ENCODE measurements at places on chromosomes 2 and 18.

- DNase-seq, result no peak
These were observed 371.5 kb upstream of the SETBP1 start for GRCh38 chr18:44309185-44309584.

GRCh38 chr18:48862132-48862531 lies 88.6 kb downstream of the SMAD7 start:
- DNase-seq, result no peak

DNA sequence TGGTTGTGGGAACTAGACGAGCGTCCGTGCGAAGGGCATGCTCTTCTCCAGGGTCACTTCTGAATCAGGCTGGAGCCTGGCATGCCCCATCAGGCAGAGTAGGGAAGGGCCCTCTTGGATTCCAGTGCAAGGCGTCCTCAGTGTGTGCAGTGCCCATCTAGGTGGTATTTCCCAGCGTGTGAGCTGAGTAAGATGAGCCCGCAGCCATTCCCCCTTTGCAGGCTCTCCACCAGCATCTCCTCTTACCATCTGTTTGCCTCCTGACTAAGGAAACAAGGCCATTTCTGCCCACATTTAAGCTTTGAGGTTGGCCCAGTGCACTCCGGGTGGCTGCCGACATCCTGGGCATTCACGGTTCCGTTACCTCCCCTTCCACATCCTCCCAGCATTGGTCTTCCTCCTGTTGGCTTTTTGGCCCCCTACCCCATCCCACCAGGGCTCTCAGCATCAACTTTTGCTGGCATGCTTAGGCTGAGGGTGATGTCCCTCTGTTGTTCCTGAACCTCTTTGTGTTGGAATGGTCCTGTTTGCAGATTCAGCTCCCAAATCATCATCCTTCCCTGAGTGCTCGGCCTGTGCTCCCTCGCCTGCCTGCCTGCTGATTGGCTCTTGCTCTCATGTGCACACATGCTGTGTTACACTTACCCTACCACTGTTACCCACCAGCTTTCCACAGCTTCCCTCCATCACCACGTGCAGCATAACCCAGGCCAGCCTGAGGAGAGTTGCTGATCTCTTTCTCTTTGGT lies 11.8 kb downstream of the CEP68 start:
- peak; percentile 77 for DNase-seq

GRCh38 chr2:96534141-96534540 lies 2.4 kb upstream of the ARID5A start:
- no peak for DNase-seq

DNA sequence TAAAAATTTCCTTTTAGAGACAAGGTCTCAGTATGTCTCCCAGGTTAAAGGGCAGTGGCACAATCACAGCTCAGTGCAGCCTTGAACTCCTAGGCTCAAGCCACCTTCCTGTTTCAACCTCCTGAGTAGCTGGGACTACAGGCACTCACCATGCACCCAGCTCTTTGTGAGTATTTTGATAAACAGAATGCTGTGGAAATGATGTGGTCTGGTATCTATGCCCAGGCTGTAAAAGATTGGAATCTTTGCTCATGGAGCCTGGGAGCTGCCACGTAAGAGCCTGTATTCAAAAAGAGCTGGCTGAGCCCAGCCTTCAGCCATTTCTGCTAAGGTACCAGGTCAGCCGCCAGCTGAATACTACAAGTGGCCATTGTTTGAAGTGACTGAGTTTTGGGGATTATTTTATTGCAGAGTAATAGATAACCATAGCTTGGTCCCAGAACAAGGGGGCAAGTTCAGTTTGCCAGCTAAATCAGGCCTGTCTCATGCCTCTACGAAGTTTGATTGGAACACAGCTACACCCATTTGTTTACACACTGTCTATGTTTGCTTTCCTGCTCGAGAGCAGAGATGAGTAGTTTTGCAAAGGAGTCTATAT lies 21.3 kb upstream of the ARL5A start:
- DNase-seq, result no peak

GRCh38 chr2:151827564-151828142 lies 568 bp downstream of the ARL5A start:
- DNase-seq, result no peak

- DNase-seq, result no peak
These were observed 258.6 kb downstream of the SRBD1 start for GRCh38 chr2:45352506-45352905.

DNA sequence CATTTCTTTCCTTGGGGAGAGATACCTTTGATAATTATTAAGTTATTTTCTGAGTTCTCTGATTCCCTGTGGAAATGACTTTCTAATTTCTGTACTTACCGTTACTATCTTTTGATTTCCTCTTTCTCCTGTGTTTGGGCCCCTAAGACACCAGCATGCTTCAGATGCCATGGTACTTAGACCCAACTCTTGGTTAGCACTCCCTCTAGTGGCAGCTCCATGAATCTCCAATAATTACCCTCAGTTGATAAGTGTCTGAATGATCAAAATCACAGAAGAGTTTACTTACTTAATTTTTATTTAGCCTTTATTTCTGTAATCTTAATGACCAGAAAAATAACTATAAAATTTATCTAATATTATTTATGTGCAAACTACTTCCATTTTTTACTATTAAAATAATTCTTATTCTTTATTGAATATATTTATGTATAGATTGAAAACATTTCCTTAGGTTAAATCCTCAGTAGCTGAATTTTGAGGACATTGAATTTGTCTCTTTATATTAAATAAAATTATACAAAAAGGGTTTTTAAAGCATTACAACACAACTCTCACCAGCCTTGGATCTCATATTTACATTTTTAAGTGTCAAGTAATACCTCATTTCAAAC lies 300.4 kb downstream of the KCNS3 start:
- DNase-seq, result peak; percentile 61

DNA sequence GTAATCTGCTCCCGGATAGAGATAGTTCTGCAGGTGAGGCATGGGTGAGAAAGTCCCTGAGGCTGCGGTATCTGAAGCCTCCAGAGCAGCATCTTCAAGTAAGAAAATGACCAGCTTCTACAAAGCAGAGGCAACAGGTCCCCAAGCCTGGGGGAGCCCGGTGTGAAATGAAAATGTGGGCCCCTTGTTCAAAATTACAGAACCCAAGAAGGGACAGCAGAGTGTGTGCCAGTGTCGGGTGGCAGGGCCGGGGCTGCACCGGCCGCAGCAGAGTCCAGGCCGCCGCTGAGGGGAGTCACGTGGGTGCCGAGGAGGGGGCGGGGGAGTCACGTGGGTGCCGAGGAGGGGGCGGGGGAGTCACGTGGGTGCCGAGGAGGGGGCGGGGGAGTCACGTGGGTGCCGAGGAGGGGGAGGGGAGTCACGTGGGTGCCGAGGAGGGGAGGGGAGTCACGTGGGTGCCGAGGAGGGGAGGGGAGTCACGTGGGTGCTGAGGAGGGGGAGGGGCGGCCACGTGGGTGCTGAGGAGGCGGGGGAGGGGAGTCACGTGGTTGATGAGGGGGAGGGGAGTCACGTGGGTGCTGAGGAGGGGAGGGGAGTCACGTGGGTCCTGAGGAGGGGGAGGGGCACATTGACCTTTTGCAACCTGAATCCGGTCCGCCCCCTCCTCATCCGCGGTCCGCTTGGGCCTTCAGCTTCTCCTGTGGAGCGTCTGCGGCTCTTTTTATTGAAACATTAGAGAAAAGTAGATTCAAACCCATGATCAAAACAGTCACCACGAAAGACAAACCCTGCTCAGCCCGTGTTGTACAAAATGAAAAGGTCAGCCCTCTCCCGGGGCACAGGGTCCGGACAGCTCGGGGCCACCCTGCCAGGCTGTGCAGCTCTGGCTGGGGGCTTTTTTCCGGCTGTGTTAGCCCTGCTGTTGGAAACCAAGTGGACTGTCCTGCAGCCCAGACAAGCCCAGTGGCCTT lies 10.4 kb downstream of the COLEC11 start:
- DNase-seq, result peak; percentile 75

- DNase-seq, result no peak
These were observed 123.2 kb downstream of the PTH2R start for GRCh38 chr2:208529796-208530195.

- DNase-seq, result no peak
These were observed 14.4 kb downstream of the ARID5A start for GRCh38 chr2:96550787-96551604.

GRCh38 chr2:38121481-38121880 lies 45.5 kb upstream of the CYP1B1 start:
- no peak for DNase-seq

DNA sequence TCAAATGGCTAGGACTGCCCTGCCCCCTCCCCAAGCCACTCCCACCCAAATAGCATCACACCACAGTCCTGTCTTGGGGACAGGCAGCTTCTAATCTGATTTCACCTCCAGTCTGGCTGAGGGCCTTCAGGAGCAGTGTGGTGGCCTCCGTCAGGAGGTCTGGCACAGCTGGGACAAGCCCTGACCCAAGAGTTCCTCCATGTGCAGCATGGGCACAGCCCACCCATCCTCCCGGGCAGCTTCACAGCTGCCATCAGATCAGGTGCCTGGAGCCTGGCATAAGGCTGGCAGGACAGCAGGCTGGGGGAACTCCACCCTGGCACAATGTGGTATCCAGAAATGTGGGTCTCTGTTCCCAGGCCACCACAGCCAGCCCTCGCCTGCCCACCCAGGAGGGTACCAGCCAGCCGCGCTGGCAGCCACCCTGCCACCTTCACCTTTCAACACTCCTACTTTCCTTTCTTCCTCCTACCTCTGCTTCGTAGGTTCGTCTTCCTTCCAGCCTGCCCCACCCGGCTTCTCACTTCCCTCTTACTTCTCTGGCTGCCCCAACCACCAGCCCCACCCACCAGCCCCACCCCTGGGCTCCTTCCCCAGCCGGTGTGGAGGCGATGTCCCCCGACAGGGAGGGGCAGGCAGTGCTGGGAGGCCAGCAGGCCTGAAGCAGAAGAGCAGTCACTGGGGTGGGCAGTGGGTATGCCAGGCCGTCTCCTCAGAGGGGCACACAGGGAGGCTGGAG lies at the start of gene CAPG:
TSS of gene CAPG (minus strand) at position 522 of the 739 bp plus-strand sequence. CDS start 8,221 bp downstream, outside the sequence.
- no peak for DNase-seq

GRCh38 chr2:47724221-47724981 lies 58.5 kb upstream of the MSH6 start:
- no peak for DNase-seq

GRCh38 chr2:135226961-135227360 lies 174.9 kb downstream of the RAB3GAP1 start:
- no peak for DNase-seq

DNA sequence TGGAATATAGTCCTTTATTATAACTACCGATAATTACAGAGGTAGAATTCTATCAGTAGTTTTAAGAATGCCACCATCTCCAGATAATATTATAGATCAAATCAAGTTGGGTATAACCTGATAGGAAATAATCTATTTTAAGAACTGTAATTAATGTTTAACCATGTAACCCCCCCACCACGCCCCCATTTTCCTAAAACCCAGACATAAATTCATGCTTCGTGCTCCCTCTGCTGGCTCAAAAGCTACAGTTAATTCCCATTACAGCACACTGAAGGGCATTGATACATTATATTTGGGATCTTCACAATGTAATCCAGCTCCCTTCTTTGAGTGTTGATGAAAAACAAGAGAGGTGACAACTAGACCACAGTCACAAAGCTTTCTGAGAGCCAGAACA lies 228.0 kb upstream of the SMAD7 start:
- DNase-seq, result peak; percentile 20

- no peak for DNase-seq
These were observed 22.0 kb upstream of the NFATC1 start for GRCh38 chr18:79373736-79374135.

GRCh38 chr18:28793901-28794300 lies 617.0 kb upstream of the CDH2 start:
- DNase-seq, result no peak

DNA sequence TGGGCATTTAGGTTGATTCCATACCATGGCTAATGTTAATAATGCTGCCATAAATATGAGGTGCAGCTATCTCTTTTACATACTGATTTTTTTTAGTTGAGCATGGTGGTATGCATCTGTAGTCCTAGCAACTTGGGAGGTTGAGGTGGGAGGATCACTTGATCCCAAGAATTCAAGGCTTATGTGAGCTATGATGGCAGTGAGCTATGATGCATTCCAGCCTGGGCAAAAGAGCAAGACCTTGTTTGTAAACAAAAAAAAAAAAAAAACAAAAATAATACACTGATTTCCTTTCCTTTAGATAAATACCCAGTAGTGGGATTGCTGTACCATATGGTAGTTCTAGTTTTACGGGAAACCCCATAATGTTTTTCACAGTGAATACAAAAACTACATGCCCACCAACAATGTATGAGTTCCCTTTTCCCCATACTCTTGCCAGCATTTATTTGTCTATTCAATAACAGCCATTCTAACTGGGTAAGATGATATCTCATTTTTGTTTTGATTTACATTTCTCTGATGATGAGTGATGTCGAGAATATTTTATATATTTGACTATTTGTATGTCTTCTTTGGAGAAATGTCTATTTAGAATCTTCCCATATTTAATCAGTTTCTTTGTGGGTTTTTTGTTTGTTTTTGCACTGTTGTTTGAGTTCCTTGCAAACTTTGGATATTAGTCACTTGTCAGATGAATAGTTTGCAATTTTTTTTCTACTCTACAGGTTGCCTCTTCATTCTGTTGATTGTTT lies 281.0 kb upstream of the KYNU start:
- DNase-seq, result no peak

DNA sequence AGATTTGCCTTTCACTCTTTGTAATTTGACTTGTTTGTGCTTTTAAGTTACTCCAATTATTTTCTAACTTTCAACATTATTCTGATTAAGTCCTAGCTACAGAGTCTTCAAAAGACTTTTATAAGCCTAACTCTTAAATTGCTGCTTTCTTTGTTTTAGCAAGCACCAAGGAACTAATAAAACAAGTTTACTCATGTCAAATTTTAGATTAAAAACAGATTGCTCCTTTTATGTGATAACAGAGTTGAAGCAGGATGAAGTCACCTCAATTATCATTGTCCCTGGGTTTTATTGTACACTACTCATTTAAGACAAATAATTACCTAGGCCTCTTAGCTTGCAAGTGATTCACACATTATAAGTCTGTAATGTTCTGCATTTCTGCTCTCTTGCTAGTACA lies 678.4 kb downstream of the ERBB4 start:
- no peak for DNase-seq

DNA sequence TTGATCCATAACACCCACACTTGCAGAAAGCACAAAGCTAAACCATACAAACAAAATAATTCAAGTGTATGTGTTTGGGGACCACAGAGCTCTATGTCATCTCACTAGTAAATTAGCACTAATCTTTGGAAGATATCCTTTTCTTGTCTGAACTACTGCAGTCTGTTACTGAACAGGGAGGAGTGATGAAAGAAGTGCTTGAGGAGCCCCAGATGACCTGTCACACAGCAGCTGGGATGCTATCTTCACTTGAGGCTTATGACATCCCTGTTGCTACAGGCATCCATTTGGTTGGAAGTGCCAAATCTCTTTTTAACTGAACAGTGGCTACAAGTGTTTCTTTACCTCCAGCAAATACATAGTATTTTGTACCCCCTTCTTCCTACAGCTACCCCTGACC lies 386.3 kb upstream of the CHAC2 start:
- DNase-seq, result no peak

DNA sequence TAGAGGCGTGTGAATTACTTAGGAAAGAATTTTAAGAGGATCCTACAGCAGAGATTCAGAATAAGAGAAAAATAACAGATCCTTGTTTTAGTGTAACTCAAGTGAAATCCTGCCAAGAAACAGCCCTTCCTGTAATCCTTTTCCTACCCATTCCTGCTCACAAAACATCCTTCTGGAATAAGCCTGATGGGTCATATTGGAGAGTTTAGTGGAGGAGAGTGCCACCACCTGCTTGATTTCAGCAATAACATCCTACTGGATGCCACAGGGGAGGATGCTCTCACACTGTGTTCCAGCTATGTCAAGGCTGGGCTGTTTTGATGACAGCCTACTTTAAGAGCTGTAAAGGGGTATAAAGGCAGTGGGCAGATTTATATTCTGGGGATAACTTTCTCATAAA lies 54.8 kb upstream of the CCDC178 start:
- DNase-seq, result no peak

- DNase-seq, result no peak
These were observed 348.3 kb upstream of the LRATD1 start for GRCh38 chr2:14284244-14284643.
